Motor neuron (in vitro differentiated cells): ENCODE measurements at places on chromosomes 7 and 10.

DNA sequence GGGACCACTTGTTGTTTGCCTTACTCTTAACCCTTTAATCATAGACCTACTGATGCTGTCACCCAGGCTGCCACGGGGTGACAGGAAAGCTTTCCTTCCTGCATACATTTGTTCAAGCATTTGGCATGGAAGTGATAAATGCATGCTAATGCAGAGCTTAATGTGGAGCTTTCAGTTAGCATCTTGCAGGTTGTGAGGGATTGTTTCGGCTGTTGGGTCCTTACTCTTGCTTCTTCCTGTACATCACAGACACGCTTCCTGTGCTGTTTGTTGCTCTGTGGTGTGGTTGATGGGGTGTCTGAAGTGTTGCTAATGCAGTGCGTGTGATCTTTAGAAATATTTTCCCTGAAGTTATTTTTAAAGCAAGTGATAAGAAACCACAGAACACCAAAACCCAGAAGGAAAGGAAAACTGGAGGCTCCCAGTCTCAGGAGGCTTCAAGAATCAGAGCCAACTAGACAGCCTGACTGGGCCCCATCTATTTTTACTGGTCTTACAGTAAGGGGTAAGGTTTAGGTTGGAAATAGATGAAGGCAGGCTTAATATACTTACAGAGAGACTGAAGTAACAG, 143.1 kb downstream of the CHN2 start:
- no peak for ATAC-seq

DNA sequence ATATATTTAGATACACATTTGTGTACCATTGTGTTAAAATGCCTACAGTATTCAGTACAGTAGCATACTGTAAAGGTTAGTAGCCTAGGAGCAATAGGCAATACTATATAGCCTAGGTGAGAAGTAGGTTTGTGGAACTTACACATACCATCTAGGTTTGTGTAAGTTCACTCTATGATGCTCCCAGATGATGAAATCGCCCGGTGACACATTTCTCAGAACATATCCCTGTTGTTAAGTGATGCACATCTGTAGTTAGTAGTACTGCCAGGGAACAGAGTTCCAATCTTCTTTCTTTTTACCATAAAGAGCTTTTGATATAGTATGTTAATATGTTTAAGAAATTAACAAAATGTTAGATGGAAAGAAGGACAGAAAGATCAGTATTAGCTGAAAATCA, 138.2 kb downstream of the SNX13 start:
- no peak for ATAC-seq

GRCh38 chr10:99339077-99339476, 9.9 kb downstream of the CNNM1 start:
- ATAC-seq: peak; percentile 26

DNA sequence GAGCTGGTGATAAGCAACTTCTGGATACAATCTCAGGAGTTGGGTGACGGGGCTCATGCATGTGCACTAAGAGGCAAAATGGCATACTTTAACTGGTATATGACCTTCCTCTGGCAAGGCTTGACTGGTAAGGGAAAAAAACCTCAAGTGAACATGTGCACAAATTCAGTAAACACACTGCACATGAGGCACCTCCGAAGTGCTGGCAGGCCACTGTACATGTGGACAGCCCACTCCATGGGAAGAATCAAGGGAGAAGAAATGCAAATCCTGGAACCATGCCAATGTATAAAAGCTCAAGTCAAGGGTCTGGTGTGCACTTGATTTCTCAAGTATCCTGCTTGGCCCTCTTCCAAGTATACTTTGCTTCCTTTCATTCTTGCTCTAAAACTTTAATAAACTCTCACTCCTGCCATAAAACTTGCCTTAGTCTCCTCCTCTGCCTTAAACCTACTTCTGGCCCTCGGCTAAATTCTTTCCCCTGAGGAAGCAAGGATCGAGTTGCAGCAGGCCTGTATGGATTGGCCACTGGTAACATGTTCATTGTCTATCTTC, 167.2 kb downstream of the RAMP3 start:
- ATAC-seq: no peak

GRCh38 chr7:120274482-120274881, 1.5 kb downstream of the KCND2 start:
- no peak for ATAC-seq

DNA sequence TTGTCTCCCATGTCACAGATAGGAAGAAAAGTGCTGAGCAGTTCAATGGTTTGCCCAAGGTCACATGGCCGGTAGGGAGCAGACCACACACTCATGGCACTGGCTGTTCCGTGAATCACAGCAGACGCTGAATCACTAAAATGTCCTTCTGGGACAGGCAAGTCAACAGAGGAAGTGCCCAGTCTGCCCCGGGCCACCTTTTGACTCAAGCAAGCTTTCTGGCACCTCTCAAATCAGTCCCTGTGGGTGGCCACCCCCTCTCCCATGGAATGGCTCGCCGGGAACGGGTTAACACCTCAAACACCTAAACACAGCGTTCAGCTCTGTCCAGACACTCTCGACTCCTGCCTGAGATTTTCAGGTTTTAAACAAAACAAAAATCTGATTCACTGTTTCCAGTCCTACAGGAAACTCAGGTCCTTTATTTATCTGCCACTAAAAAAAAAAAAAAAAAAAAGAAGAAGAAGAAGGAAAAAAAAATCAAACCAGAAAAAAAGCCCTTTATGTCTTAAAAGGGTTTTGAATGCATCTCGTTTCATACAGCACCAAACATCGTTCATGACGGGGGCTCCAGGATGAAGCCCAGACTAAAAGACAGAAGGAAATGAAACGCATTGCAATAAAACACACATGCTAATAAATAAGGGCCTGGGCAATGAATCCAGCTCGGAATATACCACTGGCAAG, 15.5 kb downstream of the CARD11 start:
- no peak for ATAC-seq

- ATAC-seq: no peak
Measured at GRCh38 chr7:22093001-22093400, 147.3 kb upstream of the CDCA7L start.

DNA sequence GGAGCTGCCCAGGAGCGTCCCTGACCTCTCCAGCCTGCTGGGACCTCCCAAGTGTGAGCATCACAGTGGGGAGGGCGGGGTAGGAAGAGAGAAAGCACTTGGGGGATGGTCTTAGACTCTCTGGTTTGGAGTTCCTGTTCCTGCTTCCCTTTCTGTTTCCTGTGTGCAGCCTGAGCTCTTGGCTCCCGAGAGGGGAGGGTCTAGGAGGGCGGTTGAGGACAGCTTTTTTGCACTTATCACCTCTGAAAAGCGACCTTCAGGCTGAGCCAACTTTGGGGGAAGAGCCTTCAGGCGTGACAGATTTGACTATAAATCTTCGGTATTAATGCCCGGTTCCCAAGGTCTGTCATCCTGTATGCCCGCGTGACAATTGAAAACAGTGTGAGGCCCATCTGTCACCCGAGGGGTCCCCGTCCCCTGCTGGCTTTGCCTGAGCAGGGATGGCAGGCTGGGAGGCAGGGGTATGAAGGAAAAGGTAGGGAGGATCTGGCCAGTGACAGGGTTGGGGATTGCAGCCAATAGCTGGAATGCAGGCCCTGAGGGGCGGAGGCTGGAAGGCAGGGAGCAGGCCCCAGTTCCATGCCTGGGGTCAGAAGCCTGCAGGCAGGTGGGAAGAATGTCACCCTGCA, 78.6 kb downstream of the CDH23 start:
- ATAC-seq: peak; percentile 83

DNA sequence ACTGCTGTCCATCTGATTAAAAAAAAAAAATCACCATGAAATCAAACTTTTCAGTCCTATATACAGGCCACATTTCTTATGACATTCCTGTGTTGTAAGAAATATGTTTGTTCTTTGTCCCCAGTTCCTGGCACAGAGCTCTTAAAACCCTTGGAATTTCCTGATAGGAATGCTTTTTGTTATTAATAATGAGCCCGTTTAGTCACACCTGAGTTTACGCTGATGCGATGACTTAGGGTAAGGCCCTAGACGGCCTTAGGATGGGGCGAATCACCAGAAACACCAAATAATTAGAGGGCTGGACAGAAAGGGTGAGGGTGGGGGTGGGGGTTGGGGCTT, 17.5 kb downstream of the TSPAN15 start:
- ATAC-seq: no peak

- ATAC-seq: no peak
Measured at GRCh38 chr10:67802767-67803538, 35.0 kb downstream of the DNAJC12 start.

- ATAC-seq: no peak
Measured at GRCh38 chr10:57946833-57947232, 320.9 kb downstream of the IPMK start.
